ENCODE measurements at places on chromosomes 16 and 17. TPM values are rescaled to one million over a fixed set of nuclear protein-coding genes. Genes with fewer than 3 reads are reported as not detected.

Gene RMI2
- 11.2 TPM for total RNA-seq

Gene UBE2I
- total RNA-seq: 120 TPM

Gene TVP23A
- total RNA-seq: not detected

Gene MYO15A
- total RNA-seq: 0.30 TPM

Gene NLRC5
- total RNA-seq: 9.8 TPM

Gene EVPL
- total RNA-seq: 8.0 TPM

Gene ALDH3A1
- 403 TPM for total RNA-seq

Gene TMEM100
- 43.0 TPM for total RNA-seq

Gene KRTAP16-1
- not detected for total RNA-seq

Gene PRAC1
- total RNA-seq: not detected

Gene TBC1D28
- not detected for total RNA-seq

Gene HS3ST3A1
- 9.0 TPM for total RNA-seq

Gene SPNS2
- not detected for total RNA-seq

Gene ADCY9
- total RNA-seq: 8.8 TPM

Gene GNAO1
- total RNA-seq: 0.17 TPM

Gene FASN
- total RNA-seq: 54.7 TPM

Gene TPSAB1
- not detected for total RNA-seq

Gene KRTAP9-8
- total RNA-seq: not detected

Gene ESRP2
- 0.27 TPM for total RNA-seq

Gene CA5A
- total RNA-seq: not detected

Gene HLF
- 0.17 TPM for total RNA-seq

Gene HBA2
- total RNA-seq: not detected

Gene TLCD3B
- total RNA-seq: 0.07 TPM

Gene RBFOX1
- not detected for total RNA-seq

Gene BRIP1
- 4.9 TPM for total RNA-seq

Gene PLA2G10
- total RNA-seq: not detected

Gene SNX11
- total RNA-seq: 12.9 TPM

Gene TAC4
- total RNA-seq: not detected

Gene PIPOX
- 0.35 TPM for total RNA-seq
